ENCODE measurements at places on chromosomes 7 and 10. TPM values are rescaled to one million over a fixed set of nuclear protein-coding genes. Genes with fewer than 3 reads are reported as not detected.

- H3K4me1 ChIP-seq: no peaks in the 10 kb centered on the region
- H3K27ac ChIP-seq: no peak overlapping the region
- H3K36me3 ChIP-seq: no peaks in the 10 kb centered on the region
Measured at GRCh38 chr7:129122751-129123509, 21.6 kb upstream of the TSPAN33 start.

- no peaks in the 10 kb centered on the region for H3K27me3 ChIP-seq
- peak overlapping the region; percentile 44 for H3K27ac ChIP-seq
- no peak for DNase-seq
- no peak overlapping the region for H3K4me3 ChIP-seq
- no peaks in the 10 kb centered on the region for H3K4me1 ChIP-seq
Measured at GRCh38 chr10:133400624-133401424, 6.9 kb downstream of the MTG1 start.

DNA sequence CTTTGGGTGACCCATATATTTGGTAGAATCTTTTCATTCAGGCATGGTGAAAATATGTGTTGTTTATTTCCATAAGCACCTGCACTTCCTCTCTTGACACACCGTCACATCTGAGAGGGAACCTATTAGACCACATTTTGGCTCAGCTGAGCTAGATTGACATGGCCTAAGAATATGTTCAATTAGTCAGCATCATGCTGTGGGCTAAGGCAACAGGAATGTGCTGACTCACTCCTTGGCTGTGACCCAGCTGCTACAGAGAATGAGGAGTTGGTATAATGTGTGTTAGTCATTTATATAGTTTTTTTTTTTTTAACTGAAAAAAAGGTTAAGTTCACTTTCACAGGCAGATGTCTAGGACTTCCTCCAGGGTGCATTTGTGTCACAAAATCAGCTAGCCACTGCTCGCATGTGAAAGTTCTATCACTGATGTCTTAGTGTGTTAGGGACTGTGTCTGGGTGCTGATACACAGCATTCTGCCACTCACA, 180.6 kb downstream of the SEMA3E start:
- H3K27me3 ChIP-seq: no peaks in the 10 kb centered on the region
- no peak overlapping the region for H3K27ac ChIP-seq
- no peaks in the 10 kb centered on the region for H3K36me3 ChIP-seq
- no peaks in the 10 kb centered on the region for H3K4me1 ChIP-seq
- no peak overlapping the region for H3K4me3 ChIP-seq
- peak; percentile 54 for DNase-seq

The CALHM2 gene
- total RNA-seq: 3.5 TPM

The CPN1 gene
- not detected for total RNA-seq

The OPN1SW gene
- total RNA-seq: not detected

GRCh38 chr7:27351786-27352185, 109.2 kb downstream of the EVX1 start:
- no peaks in the 10 kb centered on the region for H3K27me3 ChIP-seq
- H3K36me3 ChIP-seq: no peaks in the 10 kb centered on the region
- DNase-seq: no peak
- H3K4me1 ChIP-seq: no peaks in the 10 kb centered on the region

The ARMC3 gene
- total RNA-seq: not detected

DNA sequence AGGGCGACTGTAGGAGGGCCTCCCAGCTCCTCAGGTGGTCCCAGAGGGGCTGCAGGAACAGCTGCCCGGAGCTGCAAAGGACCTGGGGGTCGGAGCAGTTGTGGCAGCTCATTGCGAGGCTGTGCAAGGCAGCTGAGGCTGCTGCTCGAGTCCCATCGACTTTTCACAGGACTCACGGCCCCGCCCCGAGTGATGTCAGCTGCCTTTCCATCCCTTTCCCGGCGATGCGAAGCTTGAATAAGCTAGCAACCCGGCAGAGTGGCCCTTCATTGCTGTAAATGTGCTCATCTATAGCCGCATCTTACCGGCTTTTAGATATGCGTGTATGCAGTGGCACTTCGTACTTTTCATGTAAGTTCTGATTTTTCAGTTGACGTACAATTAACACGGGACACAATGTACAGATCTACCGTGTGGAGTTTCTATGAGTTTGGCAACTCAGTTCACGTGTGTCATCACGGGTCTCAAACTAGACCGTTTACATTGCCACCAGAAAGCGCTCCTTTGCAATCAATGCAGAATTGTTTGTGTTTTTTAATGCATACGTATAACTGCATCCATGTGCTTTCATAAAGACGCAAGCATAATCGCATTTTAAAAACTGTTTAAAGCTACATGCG, at the start of gene CH25H:
TSS of gene CH25H (minus strand) at position 137 of the 620 bp plus-strand sequence. CDS start at position 112, 25 bp downstream.
- DNase-seq: peak; percentile 79
- no peaks in the 10 kb centered on the region for H3K4me1 ChIP-seq
- H3K4me3 ChIP-seq: peak within 1 kb of the TSS; percentile 38
- H3K36me3 ChIP-seq: no peaks in the 10 kb centered on the region
- H3K27ac ChIP-seq: peak within 1 kb of the TSS; percentile 45
- H3K27me3 ChIP-seq: peaks cover 29% of the 10 kb centered on the region

Data from colonic mucosa (tissue), 4 donors.